ENCODE measurements at places on chromosomes 4 and X. TPM values are rescaled to one million over a fixed set of nuclear protein-coding genes. Genes with fewer than 3 reads are reported as not detected.

DNA sequence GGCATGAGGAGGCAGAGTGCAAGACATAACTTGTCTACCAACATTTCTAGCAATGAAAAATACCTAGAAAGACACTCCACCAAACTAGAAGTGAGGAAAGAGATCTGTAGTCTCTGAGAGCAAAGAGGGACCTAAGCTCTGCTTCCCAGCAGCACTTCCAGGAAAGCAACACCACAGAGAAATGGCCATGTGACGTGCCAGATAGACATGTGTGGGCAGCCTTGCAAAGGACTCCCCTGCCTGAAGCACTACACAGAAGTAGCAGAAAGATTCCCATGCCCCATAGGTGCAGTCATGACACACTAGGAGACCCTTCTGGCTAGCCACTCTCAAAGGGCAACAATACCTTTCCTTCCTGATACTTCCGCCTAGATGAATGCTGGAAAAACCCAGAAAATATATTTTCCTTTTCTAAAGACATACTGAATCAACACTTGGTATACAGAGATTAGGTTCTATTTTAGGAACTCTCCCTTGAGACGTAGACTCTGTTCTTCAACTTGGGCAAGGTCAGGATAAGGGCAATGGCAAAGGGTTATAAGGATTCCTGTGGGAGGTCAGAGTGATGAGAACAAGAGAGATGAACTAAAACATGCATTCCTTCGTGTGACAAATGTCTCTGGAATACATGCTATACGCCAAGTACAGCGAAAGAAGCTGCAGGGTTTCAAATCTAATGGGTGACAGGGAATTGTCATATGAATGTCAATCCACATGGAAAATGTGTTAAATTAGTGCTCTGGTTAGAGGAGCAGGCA lies 187.5 kb upstream of the ETNPPL start:
- DNase-seq: no peak

- no peak for DNase-seq
Measured at GRCh38 chrX:675955-676295, 45.3 kb downstream of the SHOX start.

PABPC1L2B gene
- not detected for total RNA-seq

DNA sequence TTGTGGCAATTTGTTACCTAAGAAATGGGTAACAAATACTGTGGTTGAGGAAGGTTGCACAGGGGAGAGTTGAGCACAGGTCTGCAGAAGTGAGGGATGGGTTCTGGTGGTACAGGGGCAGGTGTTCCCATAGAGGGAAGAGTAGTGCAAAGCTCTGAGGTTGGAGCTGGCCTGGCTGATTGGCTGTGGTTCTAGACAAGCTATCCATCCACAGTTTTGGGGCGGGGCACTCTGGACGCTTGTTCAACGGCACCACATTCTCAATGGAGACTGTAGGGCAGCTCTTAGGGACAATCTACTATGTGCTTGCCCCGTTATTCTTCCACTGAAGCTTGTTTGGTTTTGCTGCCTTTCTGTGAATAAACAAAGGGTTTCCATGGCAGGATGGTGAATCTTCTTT lies 35.4 kb downstream of the NAT8L start:
- no peak for DNase-seq

- no peak for DNase-seq
Measured at GRCh38 chr4:152107736-152108500, 347.1 kb upstream of the GATB start.

- no peak for DNase-seq
Measured at GRCh38 chrX:8627796-8628195, 104.1 kb downstream of the ANOS1 start.

BRS3 gene
- total RNA-seq: not detected

All from upper lobe of left lung (tissue), 6 donors.